G401 (cell line): ENCODE measurements at places on chromosomes 1 and 21.

DNA sequence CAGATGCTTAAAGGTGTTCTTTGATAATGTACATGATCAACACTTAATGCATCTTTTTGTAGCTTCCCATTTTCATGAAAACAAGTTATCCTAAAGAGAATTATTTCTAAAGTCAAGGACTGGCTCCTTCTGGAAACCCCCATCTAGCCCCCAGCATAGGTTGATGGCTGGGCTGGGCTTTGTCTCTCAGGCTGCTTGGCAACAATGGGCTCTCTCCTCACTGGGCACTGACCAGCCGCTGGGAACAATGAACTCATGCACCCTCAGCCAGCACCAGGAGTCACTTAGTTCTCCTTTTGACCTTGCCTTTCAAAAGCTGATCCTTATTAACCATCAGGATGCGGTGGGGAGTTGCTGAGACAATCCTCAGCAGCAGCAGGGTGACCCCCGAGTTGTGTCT lies 293.0 kb upstream of the PLXNA2 start:
- no peak for DNase-seq

DNA sequence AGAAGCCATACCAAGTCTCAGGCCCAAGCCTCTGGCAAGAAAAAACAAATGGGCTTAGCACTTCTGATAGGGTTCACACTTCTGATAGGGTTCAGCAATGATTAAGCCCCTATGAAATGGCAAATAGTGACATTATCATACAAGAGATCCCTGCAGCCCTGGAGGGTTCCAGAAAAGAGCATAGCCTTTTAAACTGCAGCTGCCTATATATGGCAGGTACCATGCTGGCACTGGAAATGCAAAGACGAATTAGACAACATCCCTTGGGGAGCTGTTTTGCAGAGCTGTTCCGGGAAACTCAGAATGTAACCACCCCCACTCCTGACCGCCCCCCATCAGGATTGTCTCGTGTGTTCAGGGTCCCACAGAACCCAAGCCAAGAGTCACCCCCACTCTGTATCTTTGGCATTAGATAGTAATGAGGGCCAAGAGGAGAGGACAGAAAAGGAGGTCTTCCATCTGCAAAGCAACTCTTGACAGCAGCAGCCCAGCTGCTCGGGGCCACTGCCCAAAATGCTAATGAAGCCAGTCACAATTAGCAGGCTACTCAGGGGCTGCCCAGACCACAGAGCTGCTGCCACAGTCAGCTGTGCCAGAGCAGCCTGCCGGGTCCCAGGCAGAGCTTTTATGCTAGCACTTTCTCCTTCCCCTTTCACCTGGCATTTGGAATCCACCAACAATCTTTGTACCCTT lies 50.9 kb downstream of the ITPKB start:
- no peak for DNase-seq

GRCh38 chr1:170593173-170594011 lies 61.4 kb downstream of the GORAB start:
- DNase-seq: peak; percentile 40

GRCh38 chr21:40300300-40300699 lies 433.1 kb downstream of the PCP4 start:
- DNase-seq: no peak

DNA sequence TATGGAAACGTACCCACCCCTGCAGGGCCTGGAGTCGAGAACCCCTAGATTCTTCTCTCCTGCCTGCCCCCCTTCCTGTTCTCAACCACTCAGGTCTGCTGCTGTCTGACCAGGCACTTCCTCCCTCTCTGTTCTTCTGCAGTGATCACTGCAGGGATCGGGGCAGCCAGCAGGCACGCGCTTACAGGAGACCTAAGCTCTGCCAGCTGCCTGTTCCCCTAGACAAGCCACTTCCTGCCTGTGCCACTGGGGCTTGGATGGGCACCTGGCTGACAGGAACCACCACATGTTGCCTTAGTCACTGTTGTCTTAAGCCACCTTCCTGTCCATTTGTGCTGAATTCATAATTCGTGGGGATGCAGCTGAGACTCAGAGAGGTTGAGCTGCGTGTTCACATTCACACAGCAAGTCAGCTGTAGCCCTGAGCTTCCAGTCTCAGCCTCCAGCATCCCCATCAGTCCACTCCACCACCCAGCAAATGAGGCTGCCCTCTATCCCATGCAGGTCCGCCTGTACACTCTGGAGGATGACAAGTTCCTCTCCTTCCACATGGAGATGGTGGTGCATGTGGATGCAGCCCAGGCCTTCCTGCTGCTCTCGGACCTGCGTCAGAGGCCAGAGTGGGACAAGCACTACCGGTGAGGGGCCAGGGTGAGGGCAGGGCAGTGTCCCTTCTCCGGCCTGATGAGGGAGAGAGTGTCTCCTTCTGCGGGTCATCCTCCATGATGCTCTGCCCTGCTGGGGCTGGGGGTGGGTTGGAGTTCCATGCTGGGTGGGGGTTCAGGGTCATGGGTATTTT lies 18.6 kb downstream of the FAM151A start:
- no peak for DNase-seq

GRCh38 chr1:11772458-11772857 lies 10.5 kb downstream of the C1orf167 start:
- DNase-seq: no peak

- no peak for DNase-seq
Measured at GRCh38 chr1:101060992-101061391, 35.4 kb upstream of the DPH5 start.

GRCh38 chr1:11198257-11198656 lies 9.1 kb downstream of the ANGPTL7 start:
- no peak for DNase-seq

DNA sequence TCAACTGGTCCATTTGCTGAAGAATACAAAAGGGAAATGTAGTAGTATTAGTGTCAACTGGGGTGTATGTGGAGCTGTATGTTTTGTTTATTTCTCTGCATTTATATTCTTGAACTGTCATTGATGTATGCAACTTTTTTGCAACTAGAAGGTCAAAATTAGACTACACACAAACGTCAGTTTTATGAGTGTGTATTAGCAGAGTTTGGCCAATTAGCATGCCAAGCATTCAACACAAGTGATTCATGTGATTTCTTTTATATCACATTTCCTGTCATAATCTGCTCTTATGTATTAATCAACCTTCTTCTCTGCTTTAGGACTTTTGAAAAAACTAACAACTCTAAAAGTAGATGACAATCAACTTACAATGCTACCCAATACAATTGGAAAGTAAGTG lies 211.1 kb downstream of the LRRC40 start:
- no peak for DNase-seq

- DNase-seq: no peak
Measured at GRCh38 chr1:996851-997712, 2.8 kb downstream of the HES4 start.

GRCh38 chr1:89808441-89809117 lies 12.3 kb upstream of the LRRC8D start:
- no peak for DNase-seq

DNA sequence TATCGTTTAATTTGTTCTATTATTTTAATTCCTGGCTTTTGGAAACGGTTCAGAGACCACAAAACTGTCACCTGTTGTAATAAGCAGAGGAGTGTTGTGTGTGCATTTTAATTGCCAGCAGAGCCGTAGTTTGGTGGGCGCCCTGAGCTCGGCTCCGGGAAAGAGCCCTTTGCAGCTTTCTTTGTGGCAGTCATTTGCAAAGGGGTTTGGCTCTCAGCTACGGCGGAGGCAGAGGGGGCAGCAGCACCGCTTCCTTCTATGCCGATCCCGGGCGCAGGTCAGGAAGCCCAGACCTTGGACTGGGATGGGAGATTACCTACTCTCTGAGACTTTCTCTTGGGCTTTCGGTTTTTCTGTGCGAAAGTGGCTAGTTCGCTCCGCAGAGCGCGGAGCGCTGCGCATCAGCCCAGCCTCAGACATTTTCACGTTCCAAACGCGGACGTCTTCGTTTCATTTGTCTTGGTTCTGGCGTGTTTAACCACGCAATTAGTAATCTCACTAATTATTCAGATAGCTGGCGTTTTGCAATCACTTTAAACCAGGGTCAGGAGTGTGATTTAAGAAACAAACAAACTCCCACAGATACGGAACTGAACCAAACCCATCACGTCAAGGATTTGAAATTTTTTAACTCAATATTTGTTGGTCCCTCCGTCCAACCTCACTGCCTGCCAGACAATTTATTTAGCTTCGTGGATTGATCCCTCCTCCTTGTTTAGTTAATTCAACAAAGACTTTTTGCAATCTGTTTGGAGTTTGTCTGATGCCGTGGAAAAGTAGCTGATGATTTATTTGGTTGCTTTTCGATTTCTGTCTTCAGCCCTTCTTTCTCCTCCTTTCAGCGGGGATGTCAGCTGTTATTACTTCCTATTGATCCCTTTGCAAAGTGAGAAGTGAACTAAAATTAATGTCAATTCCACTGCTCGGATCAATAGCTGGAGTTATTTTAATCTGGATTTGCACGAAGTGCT lies 3.9 kb downstream of the RNF220 start:
- DNase-seq: peak; percentile 16

- peak; percentile 56 for DNase-seq
Measured at GRCh38 chr1:55375617-55376258, 160.6 kb upstream of the USP24 start.

DNA sequence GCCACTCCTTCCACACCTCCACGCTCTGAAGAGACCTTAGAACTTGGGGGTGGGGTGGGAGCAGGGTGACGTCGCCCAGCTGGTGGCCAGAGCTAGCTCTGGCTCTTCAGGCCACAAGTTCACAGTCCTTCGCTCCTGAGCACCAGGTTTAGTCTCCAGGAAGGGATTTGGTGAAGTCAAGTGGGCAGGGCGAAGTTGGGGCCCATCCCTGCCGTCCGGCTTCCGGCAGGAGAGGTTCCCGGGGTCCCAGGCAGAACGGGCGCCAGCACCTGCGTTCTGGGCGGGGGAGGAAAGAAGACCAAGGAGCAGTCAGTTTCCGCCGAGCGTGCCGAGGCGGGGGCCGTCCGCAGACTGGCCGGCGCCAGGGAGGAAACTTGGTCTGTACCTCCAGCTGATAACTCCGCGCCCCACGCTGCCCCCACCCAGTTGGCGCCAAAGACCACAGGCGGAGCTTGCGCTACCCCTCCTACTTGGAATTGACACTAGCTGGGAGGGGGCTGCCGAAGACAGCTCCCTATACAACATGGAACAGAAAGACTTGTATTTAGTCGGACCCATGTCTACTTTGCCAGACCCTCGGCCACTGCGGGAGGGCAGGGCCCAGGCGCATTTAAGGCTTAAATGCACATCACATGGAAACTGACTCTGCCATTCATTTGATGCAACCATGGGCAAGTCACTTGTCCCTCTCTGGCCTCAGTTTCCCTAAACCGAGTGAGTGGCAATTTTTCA lies 995 bp downstream of the ID3 start:
- no peak for DNase-seq

DNA sequence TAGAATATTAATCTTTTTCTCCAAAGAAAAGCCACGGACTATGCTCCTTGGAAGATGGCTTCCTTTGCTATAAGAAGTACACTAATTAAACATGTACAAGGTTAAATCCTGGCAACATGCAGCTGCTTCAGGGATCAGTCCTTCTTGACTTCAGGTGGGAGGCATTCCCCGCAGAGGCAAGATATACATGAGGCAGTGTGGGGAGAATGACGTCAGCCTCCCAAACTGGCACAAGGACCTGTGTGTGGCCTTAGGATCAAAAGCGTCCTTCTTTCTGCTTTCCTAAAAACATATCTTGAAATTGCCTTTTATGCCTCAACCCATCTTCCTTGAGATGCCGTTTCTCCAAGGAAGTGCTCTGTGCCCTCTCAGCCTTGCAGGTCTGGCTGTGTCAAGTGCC lies 90.3 kb downstream of the WLS start:
- no peak for DNase-seq

- peak; percentile 46 for DNase-seq
Measured at GRCh38 chr1:204697893-204698292, 12.4 kb upstream of the LRRN2 start.

DNA sequence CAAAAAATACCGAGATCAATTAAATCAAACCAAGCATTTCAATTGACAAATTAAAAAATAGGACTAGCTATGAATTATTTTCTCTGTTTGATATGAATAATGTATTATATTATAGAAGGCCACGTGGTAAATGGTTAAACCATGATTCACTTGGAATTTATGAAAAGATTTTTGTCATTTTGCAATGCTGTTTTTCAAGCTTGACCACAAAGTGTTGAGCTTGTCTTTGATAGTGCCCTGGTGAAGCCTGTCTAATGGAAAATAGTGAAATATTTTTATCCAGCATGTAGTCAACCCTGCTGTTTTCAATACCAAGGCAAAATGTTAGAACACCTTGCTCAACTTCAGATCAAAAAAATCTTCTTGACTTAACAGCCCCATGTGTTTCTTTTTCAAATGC lies 288.0 kb upstream of the PRMT6 start:
- DNase-seq: no peak

GRCh38 chr1:1967151-1967550 lies 36.4 kb downstream of the CFAP74 start:
- no peak for DNase-seq

GRCh38 chr1:153547560-153548551 lies 1.2 kb downstream of the S100A3 start:
- DNase-seq: no peak

DNA sequence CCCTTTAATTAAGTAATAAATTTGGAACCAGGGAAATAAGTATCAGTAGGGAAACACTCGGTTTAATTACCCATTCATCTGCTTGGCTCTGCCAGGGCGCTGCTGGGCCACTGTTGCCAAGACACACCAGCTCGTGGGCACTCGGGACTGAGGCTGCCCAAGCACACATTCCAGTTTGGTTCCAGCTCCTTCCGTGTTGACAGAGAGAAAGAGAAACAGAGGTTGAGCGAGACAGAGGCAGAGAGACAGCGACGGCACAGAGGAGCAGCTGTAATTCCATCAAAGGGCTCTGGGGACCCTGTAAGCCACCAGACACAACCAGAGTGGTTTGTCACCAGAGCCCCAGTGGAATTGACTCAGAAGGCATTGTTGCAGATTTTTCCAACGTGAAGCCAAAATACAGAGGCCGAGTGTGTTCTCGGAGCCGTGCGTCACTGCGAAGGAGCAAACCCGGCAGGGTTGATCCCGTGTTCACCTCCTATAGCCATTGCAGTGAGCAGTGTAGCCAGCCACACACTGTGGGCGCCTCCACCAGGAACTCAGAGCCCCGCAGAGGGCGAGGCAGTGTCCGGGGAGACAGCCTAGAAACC lies 33.5 kb downstream of the SYF2 start:
- DNase-seq: peak; percentile 20

- no peak for DNase-seq
Measured at GRCh38 chr1:153623101-153623500, 4.2 kb downstream of the S100A13 start.
